ENCODE measurements at places on chromosomes 7 and 10.

DNA sequence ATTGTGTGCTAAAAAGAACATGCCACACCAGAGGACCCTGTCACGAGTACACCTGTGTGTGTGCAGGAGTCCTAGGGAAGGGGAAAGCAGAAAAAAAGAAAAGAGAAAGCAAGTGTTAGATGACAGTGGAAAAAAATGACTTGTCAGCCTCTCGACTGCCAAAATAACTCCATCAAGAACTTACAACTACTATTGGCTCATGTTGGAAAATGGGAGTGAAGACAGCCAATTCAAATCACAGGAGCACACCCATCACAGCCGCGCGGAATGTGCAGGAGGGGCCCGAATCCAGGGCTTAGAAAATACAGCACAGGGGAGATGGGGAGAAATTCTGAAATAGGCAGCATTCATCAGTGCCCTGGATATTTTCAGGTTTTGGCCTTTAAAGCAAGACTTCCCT lies 38.1 kb upstream of the FOXI2 start:
- DNase-seq = no peak

- no peak for DNase-seq
These were observed 146.0 kb upstream of the ADO start for GRCh38 chr10:62658516-62658915.

- DNase-seq = no peak
These were observed 5.5 kb downstream of the RAMP3 start for GRCh38 chr7:45162943-45163691.

GRCh38 chr7:131223151-131223550 lies 104.5 kb upstream of the MKLN1 start:
- no peak for DNase-seq

DNA sequence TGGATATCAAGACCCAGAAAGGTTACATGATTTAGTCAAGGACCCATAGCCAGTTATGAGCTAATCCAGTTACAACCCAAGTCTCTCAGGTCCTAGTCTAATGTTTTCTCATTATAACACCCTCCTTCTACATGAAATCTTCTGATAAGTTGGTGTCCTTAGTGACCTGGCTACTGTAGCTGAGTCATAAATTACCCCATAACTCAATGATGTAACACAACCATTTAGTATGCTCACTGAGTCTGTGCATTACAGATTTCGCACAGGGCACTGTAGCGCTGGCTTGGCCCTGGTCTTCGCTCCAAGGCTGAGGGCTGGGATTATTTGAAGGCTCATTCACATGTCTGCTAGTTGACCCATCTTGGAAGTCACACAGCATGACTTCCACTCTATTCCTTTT lies 36.0 kb upstream of the GLCCI1 start:
- no peak for DNase-seq

All from AG10803 (cell line).